Activated CD4-positive, alpha-beta T cell treated with anti-CD3 and anti-CD28 coated beads, Interleukin-2, amount 50 U/mL, for 16 hours (primary cell): ENCODE measurements at places on chromosomes 7 and 10.
A peak's percentile ranks its signal among the peaks of the same experiment; 100 is the strongest.

GRCh38 chr7:150629347-150629746 is 2.8 kb downstream of the GIMAP6 start:
- no peak for DNase-seq

- no peak for DNase-seq
These were observed 519.1 kb upstream of the FOXK1 start for GRCh38 chr7:4162884-4163564.

DNA sequence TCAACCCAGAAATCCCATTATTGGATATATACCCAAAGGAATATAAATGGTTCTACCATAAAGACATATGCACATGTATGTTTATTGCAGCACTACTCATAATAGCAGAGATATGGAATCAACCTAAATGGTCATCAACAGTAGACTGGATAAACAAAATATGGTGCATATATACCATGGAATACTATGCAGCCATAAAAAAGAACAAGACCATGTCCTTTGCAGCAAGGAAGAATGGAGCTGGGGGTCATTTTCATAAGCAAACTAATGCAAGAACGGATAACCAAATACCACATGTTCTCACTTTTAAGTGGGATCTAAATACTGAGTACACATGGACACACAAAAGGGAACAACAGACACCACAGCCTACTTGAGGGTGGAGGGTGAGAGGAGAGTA is 2.2 kb upstream of the AFAP1L2 start:
- DNase-seq = no peak

DNA sequence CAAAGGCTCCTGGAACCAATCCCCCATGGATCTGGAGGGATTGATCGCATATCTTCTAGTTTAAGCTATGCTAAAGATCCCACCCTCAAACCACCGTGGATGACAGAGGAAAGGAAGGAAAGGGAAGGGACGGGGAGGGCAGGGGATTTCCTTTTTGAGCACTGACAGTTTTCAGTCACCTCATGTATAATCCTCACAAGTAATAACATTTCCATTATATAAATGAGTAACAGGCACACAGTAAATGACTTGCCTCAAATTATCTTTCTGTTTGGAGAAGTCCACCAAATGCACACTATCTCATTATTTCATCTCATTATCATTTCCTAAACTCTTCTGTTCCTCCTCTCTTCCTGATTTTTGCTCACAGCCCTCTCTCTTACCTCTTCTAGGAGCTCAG is 127.1 kb upstream of the AOAH start:
- DNase-seq = peak; percentile 29

GRCh38 chr10:5511231-5511884 is 12.0 kb upstream of the CALML5 start:
- no peak for DNase-seq
